ENCODE measurements at places on chromosomes 16 and 17.

DNA sequence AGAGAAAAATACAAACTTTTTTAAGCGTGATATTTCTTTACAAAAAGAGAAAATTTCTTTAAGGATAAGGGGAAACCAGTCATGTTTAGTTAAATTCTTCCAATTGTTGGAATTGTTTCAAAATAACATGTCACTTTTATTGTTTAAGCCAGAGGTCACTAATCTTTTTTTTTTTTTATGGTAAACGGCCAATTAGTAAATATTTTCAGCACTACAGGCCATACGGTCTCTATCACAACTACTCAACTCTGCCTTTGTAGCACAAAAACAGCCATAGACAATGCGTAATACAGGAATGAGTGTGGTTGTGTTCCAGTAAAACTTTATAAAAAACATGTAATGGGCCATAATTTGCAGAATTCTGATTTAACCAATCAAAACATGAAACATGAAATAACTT is 401.4 kb downstream of the GRIN2A start:
- DNase-seq: no peak

DNA sequence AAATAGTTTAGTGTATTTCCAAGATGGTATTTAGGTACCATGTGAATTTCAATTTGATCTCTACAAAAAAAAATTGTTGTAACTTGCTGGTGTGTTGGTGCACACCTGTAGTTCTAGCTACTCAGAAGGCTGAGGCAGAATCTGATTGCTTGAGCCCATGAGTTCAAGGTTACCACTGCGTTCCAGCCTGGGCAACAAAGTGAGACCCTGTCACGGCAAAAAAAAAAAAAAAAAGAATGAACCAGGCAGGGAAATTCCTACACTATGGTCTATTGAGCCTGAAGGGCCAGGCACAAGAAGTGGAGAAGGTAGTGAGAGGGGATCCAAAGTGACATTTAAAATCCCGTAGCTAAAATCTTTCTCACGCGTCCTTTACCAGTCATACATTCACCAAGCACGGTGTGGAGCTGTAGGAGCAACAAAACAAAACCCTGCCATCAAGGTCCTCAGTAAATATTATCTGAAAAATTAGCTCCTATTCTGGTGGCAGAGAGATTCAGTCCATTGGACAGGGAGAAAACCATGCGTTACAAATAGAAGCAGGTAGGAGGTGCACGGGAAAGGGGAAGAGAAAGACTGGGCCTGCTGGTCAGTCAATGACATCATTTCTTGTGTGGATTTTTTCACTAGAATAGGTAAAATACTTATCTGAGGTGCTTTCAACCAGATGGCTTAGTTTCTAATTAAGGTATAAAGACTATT is 27.3 kb downstream of the TXNDC11 start:
- DNase-seq: no peak

GRCh38 chr16:72241930-72242329 is 70.0 kb upstream of the PMFBP1 start:
- no peak for DNase-seq

DNA sequence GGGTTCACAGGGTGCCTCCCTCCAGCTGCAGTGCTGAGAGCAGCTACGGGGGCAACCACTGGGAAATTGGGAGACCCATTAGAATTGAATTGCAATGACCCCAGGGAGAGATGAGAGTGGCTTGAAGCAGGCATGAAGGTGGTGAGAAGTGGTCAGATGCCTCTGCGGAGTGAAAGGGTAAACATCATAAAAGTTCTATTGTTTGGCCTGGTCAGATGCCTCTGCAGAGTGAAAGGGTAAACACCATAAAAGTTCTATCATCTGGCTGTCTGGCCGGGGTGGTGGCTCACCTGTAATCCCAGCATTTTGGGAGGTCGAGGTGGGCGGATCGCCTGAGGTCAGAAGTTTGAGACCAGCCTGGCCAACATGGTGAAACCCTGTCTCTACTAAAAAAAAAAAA is 53.5 kb downstream of the TNFRSF13B start:
- DNase-seq: no peak

GRCh38 chr17:4195306-4195705 is 52.3 kb downstream of the CYB5D2 start:
- DNase-seq: no peak

DNA sequence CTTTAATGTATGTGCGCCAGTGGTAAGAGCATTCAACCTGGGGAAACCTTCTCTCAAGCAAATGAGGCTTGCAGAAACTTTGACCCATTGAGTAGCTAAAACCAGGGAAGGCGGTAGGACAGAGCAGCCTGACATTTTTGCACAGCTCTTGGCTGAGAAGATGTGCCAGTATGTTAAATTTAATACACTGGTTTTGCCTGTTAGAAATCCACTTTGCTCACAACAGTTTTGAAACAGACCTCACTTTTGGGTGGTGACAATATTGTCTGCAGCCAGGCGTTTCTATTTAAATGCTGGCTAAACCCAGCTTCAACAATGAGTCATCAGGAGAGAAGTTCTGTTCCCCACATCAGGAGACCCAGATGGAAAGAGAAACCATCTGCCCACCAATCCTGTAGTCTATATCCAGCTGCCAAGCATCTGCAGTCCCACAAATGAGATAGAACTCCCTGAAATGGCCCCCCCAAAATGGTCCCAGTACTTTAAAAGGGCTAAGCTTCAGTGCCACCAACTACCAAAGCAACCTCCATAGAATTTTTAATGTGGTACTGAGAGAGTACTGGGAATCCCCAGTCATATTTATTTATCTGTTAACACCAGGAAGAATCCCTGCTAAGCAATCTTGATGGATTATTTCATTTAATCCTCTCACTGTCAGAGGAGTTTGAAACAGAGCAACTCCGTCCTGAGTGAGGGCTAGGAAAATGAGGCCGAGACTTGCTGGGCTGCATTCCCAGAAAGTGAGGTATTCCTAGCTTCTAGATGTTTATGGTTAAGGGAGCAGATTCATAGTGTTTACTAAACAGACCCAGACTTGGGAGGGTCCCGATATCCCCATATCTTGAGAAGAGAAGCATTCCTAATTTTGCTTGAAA is 29.0 kb upstream of the CLEC3A start:
- DNase-seq: no peak

- DNase-seq: peak; percentile 72
Observed at GRCh38 chr16:61887903-61888302, 148.3 kb downstream of the CDH8 start.

DNA sequence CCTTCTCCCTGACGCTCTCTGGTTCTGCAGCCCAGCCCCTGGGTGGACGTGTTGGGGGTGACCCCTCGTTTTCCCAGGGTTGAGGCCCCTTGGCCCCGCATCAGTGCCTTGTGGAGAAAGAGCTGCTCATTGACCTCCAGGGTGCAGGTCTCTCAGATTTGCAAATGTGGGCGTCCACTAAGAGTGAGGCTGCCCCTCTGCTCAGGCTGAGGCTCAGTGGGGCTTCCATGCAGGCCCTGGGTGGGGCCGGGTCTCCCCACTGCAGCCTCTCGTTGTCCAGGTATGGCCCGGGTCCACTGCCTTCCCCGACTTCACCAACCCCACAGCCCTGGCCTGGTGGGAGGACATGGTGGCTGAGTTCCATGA is 9.0 kb downstream of the GAA start:
- DNase-seq: no peak

DNA sequence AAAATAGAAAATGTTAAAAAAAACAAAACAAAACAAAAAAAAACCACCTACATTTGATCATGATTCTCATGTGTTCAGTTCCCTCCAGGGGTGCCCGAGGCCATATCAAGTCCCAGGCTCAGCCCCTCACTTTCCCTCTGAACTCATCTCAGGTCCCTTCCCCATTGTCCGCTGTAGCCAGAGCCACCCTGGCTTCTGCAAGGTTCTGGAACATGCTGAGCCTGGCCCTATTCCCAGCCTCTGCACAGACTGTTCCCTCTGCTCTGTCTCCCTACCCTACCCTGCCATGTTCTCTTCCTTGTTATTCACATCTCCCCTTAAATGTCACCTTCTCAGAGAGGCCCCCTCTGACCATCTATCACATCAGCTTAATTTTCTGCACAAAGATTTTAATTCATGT is 46.9 kb downstream of the TK2 start:
- no peak for DNase-seq

GRCh38 chr17:35890774-35891155 is 10.6 kb upstream of the CCL5 start:
- no peak for DNase-seq

- DNase-seq: no peak
Observed at GRCh38 chr16:46907061-46907774, 23.1 kb downstream of the GPT2 start.

- DNase-seq: no peak
Observed at GRCh38 chr17:14428648-14429029, 127.8 kb downstream of the HS3ST3B1 start.

DNA sequence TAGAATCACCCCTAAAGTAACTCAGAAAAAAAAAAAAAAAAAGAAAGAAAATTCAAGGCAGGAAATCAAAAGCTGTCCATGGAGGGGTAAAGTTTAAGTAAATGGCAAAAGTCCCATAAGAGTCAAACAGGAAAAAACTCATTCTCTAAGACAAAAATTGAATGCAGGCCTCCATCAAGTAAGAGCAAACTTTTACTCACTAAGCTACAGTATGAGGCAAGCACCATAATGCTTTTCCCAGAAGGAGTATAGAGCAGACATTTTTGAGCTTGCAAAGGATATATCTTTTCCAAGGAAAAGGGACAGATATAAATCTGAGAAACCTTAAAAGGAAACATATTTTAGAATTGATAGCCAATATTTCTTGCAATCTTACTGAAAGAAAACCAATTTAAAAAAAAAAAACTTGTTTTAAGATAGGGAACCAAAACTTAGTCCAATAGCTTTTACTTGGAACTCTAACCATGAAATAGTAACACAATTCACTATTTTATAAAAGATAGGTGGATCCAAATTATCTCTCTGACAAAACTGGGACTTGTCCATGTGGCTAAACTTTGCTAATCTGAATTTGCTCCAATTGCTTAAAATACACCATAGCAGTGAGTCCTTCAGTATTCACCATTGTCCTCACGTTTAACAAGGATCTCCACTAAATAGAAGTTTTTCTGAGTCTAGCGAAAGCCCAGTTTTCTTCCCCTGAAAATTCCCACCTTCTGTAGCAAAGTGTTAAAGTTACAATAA is 99.8 kb downstream of the CDH11 start:
- DNase-seq: no peak

- no peak for DNase-seq
Observed at GRCh38 chr16:30027588-30028437, 3.3 kb downstream of the TLCD3B start.

DNA sequence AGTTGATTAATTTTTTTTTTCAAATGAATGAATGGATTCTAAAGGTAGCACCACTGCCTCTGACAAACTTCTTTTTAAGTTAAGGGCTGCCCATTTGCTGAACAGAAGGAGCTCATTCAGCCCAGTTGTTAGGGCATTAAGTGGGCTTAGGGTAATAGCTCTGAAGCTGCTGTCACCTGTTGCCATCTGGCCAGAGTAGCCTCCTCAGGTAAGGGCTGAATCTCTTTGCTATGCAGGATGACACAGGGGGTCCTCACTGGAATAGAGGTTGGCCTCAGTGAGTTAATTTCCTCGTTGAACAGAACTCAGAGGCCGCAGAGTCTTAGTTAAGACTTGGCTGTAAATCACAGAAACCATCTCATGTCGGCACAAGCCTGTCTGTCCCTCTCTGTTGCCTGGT is 232.8 kb downstream of the CCDC182 start:
- no peak for DNase-seq

DNA sequence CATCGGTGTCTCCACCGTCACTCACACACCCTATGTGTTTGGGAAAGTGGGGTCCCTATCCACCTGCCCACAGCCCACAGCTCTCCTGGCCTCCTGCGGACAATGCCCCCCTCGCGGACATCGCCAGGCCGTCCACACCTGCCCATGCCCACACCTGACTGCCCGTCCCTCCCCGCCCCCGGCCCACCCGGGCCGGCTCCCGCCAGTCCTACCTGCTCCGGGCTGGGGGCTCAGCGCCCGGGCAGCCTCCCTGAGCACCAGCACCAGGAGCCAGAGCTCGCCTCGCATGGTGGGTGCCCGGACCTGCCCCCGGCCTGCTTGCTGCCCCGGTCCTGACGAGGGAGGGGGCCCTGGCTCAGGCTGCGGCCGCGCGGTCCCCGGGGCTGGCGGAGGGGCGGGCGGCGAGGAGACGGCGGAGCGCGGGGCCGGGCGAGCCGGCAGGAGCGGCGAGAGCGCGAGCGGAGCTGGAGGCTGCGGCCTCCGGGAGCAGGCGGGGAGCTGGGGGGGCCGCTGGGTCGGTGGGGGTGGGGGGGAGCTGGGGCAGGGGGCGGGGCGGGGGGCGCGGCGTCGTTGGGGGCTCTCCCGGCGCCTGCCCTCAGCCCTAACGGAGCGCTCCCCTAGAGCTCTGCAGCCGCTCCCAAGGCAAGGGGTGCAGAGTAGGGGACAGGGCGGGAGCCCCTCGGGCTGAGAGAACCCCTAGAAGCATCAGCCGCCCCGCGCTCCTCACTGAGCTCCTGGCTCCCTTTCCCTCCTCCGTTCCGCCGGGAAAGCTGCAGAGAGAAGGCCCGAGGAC is at the start of gene PLXDC1:
TSS of gene PLXDC1 (minus strand) at position 488 of the 793 bp plus-strand sequence. CDS start at position 288, 200 bp downstream.
- no peak for DNase-seq

DNA sequence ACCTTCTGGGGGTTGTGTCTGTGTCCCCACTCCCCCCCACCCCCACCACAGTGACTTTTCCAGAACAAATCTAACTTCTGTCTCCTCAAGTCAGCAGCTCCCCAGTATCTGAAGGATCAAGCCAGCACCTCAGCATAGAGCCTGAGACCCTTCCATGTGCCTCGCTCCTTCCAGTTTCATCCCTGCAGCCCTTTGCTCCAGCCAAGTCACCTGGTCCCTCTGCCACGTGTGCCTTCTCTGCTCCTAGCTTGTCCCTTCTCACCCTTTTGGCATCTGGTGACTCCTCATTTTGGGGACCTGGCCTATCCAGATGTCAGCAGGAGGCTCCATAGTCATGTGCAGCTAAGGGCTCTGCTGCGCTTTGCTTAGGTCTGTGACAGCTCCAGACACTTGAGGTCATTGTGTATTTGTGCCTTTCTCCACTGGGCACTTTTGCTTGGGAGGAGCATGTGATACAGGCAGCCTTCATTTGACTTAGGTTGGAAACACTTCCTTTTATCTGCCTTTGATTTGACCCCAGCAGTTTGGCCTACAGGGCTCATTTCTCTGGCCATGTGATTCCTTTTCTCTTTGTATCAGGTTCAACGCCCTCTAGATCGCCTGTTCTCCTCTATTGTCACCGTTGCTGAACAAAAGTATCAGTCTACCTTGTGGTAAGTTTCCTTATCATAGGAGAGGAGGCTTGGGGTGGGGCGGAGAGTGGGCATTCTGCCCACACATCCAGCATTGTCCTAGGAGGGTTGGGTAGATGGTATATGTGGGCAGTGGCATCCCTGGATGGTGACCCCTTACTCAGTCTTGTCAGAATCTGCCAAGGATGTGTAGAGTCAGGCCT is 7.1 kb upstream of the NFATC3 start:
- no peak for DNase-seq

DNA sequence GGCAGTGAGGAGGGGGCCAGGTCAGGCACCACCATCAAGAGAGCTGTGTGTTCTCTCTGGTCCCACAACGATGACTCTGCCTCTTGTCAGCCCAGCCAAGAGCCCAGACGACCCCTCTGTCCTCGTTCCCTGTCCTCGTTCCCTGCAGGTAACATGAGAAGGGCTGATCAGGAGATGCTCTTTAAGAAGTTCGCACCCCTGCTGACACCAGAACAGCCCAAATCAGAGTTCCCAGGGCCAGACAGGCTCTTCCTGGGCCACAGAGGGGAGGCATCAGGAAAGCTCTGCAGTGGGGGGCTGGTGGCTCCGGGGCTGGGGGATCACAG is 13.5 kb upstream of the DNAI2 start:
- no peak for DNase-seq

- no peak for DNase-seq
Observed at GRCh38 chr17:13503526-13503925, 98.2 kb downstream of the HS3ST3A1 start.

- DNase-seq: no peak
Observed at GRCh38 chr17:41589301-41589700, 2.6 kb upstream of the KRT14 start.

GRCh38 chr17:17020821-17021193 is 21.4 kb upstream of the MPRIP start:
- no peak for DNase-seq

All from GF-D8 (cell line).